Type B pancreatic cell (in vitro differentiated cells): ENCODE measurements at places on chromosomes 3 and 15. TPM values are rescaled to one million over a fixed set of nuclear protein-coding genes. Genes with fewer than 3 reads are reported as not detected.

- H3K4me1 ChIP-seq: peaks cover 27% of the 10 kb centered on the region
- H3K36me3 ChIP-seq: no peaks in the 10 kb centered on the region
Observed at GRCh38 chr15:86879250-86880229, 799.9 kb downstream of the AGBL1 start.

The LRRC34 gene
- 2.7 and 4.0 TPM in 2 replicates for total RNA-seq

DNA sequence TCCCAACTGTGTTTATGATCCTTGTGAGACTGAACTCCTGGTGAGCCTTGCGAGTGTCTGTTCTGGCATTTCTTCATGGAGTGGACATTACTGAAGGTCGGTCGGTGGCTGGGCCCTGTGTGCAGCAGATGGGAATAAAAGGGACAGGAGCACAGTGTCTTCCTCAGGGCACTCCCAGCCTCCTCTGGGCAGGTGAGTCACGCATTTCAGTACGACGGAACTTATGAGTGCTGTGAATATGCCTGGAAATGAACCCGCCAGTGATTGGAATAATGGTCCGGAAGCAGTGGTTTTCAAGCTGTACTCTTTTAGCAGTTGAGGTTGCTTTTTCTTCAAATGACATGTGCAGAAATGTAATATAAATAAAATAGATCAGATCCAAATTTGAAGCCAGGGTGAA, 55.1 kb downstream of the LARS2 start:
- H3K27ac ChIP-seq: no peak overlapping the region
- no peak overlapping the region for H3K4me3 ChIP-seq
- H3K4me1 ChIP-seq: peaks cover 18% of the 10 kb centered on the region
- H3K27me3 ChIP-seq: no peaks in the 10 kb centered on the region
- peaks cover 26% of the 10 kb centered on the region for H3K36me3 ChIP-seq

DNA sequence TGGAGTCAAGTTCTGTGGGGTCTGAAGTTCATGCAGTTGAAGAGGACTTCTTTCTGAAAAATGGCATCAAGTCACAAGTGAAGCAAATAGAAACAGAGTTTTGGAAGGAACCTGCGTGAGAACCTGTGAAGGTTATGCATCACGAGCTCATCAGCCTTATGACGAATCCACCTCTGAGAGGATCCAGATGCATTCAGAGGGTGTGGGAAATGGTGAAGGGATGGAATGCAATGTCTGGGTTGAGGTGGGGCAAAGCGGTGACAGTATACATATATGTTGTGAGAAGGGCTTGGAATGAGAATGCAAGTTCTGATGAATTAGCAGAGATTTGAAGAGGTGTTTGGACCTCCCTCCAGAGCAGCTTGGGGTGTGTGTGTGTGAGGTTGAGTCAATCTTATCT, 382.1 kb upstream of the TBL1XR1 start:
- H3K36me3 ChIP-seq: no peaks in the 10 kb centered on the region
- no peaks in the 10 kb centered on the region for H3K27me3 ChIP-seq
- H3K4me1 ChIP-seq: peaks cover 8% of the 10 kb centered on the region
- H3K27ac ChIP-seq: peak overlapping the region; percentile 65
- no peak for DNase-seq

DNA sequence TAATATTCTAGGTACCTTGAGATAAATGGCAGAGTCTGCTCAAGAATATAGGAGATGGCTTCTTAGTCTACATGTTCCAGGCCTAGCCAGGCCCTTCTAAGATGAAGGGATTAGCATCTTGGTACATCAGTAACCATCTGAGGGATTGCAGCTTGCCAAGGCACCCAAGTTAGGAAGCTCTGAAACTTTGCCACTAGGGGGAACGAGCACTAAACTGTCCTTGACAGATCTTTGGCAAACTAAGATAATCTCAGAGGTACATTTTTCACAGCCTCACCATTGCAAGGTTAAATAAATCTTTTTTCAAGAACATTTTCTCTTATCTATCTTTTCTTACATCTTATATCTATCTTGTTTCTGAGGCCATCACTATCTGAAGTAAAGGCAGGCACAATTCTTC, 351.2 kb downstream of the RAP2B start:
- H3K27ac ChIP-seq: no peak overlapping the region
- H3K4me3 ChIP-seq: no peak overlapping the region
- H3K27me3 ChIP-seq: no peaks in the 10 kb centered on the region
- DNase-seq: no peak
- no peaks in the 10 kb centered on the region for H3K4me1 ChIP-seq
- H3K36me3 ChIP-seq: no peaks in the 10 kb centered on the region

The IL5RA gene
- 0.14 and 0.51 TPM in 2 replicates for total RNA-seq

DNA sequence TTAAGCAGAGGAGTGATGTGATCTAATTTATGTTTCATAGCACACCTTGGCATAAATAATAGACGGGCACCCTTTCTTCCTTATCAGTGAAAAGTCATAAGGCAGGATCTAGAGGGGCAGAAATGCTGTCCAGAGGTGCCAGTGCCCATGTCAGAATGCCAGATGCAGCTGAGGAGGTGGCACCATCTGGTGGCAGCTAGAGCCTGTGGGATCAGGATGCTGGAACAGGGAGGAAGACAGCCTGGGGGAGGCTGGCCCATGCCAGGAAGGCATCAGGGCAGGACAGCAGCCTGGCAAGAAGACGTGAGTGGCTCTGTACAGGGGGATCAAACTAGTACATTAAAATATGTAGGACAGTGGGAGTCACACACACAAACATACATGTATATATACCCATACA, 16.5 kb downstream of the MYH15 start:
- peaks cover 10% of the 10 kb centered on the region for H3K27me3 ChIP-seq
- H3K4me1 ChIP-seq: peaks cover 4% of the 10 kb centered on the region
- DNase-seq: no peak
- no peak overlapping the region for H3K27ac ChIP-seq
- H3K4me3 ChIP-seq: no peak overlapping the region

The SLC27A2 gene
- total RNA-seq: 5.9 and 12.0 TPM in 2 replicates
